CD4-positive, alpha-beta memory T cell (primary cell): ENCODE measurements at places on chromosomes 16 and 17. TPM values are rescaled to one million over a fixed set of nuclear protein-coding genes. Genes with fewer than 3 reads are reported as not detected.
A peak's percentile ranks its signal among the peaks of the same experiment; 100 is the strongest.

- H3K36me3 ChIP-seq: no peaks in the 10 kb centered on the region
- H3K4me3 ChIP-seq: no peak overlapping the region
- peak overlapping the region; percentile 1 for H3K27ac ChIP-seq
- H3K4me1 ChIP-seq: peaks cover 85% of the 10 kb centered on the region
Observed at GRCh38 chr16:89334461-89334860, 117.0 kb downstream of the ZNF778 start.

DNA sequence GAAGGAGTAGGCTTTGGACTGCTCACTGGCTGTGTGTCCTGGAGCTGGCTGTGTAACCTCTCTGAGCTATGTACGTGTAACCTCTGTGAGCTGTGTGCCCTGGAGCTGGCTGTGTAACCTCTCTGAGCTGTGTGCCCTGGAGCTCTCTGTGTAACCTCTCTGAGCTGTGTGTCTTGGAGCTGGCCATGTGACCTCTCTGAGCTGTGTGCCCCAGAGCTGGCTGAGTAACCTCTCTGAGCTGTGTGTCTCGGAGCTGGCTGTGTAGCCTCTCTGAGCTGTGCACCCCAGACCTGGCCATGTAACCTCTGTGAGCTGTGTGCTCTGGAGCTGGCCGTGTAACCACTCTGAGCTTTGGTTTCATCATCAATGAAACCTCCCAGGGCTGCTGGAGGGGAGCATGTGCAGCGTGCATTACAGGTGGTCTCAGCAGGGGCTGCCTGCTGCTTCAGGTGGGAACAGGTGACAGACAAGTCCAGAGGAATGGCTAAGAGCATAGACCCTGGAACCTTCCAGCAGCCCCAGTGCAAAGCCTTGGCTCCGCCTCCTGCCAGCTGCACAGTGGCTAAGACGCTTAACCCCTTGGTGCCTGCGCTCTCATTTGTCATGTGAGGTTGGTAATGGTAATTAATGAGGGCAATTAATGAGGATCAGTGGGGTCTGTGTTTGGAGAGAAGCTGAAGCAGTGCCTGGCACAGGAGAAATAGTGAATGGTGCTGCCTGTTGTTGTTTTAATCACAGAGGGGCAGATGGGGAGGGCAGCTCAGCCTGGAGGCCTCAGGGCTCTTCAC is 86.7 kb downstream of the KATNIP start:
- DNase-seq: no peak
- no peak overlapping the region for H3K27ac ChIP-seq
- peaks cover 4% of the 10 kb centered on the region for H3K36me3 ChIP-seq
- no peaks in the 10 kb centered on the region for H3K27me3 ChIP-seq

IL21R gene
- total RNA-seq: 28.3 TPM

MT1G gene
- total RNA-seq: not detected

CFAP97D1 gene
- not detected for total RNA-seq

- no peak for DNase-seq
- H3K4me3 ChIP-seq: no peak overlapping the region
- no peaks in the 10 kb centered on the region for H3K27me3 ChIP-seq
Observed at GRCh38 chr17:17815436-17816200, 21.2 kb downstream of the SREBF1 start.

GRCh38 chr16:73125850-73126524 is 78.1 kb upstream of the ZFHX3 start:
- DNase-seq: no peak
- no peak overlapping the region for H3K4me3 ChIP-seq
- H3K27ac ChIP-seq: no peak overlapping the region
- no peaks in the 10 kb centered on the region for H3K4me1 ChIP-seq
- no peaks in the 10 kb centered on the region for H3K27me3 ChIP-seq

- H3K27me3 ChIP-seq: no peaks in the 10 kb centered on the region
- no peak overlapping the region for H3K4me3 ChIP-seq
- peaks cover 67% of the 10 kb centered on the region for H3K36me3 ChIP-seq
- H3K4me1 ChIP-seq: no peaks in the 10 kb centered on the region
- H3K27ac ChIP-seq: no peak overlapping the region
- no peak for DNase-seq
Observed at GRCh38 chr16:3548859-3549258, 28.3 kb downstream of the NLRC3 start.

JMJD8 gene
- 45.0 TPM for total RNA-seq

GRCh38 chr16:83967838-83968305 is at the start of gene NECAB2:
Gene NECAB2, plus strand, starts transcription at chr16:83968244. Its CDS starts 405 bp downstream, at chr16:83968649.
- no peak for DNase-seq
- no peak within 1 kb of the TSS for H3K4me3 ChIP-seq
- no peaks in the 10 kb centered on the region for H3K36me3 ChIP-seq

SKAP1 gene
- total RNA-seq: 83.4 TPM
